ENCODE measurements at places on chromosomes 11 and 22.

- no peak for DNase-seq
Measured at GRCh38 chr22:36586852-36587251, 57.9 kb upstream of the EIF3D start.

GRCh38 chr11:14393889-14394288, 34.9 kb upstream of the RRAS2 start:
- DNase-seq, result no peak

- DNase-seq, result no peak
Measured at GRCh38 chr11:81129618-81130017, 1604.0 kb downstream of the FAM181B start.

- no peak for DNase-seq
Measured at GRCh38 chr11:104812103-104812788, 86.0 kb downstream of the CASP12 start.

DNA sequence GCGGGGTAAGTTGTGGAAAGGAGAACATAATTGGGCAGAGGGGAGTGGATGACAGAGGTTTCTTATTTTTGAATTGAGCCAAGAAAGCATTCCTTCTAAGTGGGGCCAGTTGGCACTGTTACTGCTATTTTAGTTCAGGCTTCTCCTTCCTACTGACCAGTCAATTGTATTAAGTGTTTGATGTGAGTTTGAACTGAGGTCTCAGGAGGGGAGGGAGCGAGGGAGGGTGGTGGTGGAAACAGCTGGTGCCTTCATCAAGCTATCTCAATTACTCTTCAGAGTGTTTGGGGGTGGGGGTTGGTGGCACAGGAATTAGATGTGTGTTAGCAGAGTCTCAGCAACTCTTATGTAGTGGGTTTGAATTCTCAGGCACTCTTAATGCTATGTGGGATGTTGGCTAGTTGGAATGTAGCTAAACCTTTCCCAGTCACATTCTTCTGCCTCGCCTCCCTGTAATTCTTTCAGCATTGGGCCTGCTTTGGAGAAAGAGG, 14.5 kb downstream of the CTNND1 start:
- DNase-seq, result no peak
